Adrenal gland (tissue), 19 donors: ENCODE measurements at places on chromosomes 12 and 14. TPM values are rescaled to one million over a fixed set of nuclear protein-coding genes. Genes with fewer than 3 reads are reported as not detected.

DNA sequence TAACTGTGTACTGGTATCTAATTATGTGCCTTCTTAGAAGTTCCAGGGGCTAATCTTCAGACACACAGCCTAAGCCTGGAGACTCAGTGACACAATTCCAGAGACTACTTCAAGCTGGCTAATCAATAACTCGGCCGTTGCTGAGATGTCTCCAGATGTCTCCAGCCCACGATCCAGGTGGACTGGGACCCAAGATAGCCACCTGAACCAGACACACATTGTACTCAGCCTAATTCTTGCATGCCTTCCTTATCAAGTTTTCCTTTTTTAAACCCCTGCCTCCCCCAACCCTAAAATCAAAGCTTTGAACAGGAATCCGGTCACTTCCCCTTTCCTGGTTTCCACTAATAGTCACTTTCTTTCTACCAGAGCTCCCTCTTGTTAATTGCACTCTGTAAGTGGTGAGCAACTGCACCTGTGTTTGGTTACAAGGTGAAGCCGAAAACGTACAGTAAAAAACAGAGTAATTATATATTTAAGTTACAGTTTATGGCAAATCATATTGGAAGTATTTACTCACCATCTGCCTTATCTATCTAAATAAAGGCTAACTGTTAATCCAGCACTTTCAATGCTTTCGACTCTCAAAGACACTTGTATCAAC lies 39.8 kb upstream of the PTGDR start:
- no peaks in the 10 kb centered on the region for H3K4me1 ChIP-seq
- no peaks in the 10 kb centered on the region for H3K36me3 ChIP-seq
- no peaks in the 10 kb centered on the region for H3K27me3 ChIP-seq

DNA sequence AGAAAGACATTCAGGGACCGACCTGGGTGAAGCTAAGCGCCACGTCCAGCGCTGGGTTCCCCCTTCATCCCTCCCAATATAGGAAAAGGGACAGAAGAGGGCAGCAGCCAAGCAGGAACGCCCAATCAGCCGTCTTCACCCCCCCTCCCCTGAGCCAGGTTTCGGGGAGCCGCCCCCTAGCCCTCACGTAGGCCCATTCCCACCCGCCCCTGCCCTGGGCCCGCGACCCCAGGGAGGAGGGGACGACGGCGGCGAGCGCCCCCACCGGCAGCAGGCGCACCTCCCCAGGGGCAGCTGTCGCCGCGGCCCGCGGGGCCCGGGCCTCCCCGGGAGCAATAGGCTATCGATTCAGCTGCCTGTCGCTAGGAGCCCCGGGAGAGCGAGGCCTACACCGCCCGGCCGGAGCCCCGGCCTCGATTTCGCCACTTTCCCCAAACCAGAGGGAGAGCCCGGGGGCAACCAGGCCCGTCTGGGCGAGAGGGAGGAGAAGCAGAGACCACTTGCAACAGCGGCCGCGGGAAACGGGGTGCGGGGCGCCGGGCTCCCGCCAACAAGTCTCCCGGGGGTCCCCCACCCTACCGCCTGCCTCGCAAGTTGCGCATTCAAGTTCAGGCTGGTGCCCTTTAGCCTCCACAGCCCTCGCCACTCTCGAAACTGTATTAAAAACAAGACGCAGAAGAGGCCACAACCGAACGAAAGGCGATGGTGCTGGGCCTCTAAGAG lies 1.3 kb downstream of the DCAF5 start:
- no peaks in the 10 kb centered on the region for H3K4me1 ChIP-seq
- peaks cover 5% of the 10 kb centered on the region for H3K36me3 ChIP-seq
- peak; percentile 75 for DNase-seq
- H3K27ac ChIP-seq = peak overlapping the region; percentile 90
- H3K27me3 ChIP-seq = no peaks in the 10 kb centered on the region
- peak overlapping the region; percentile 75 for H3K4me3 ChIP-seq

DNA sequence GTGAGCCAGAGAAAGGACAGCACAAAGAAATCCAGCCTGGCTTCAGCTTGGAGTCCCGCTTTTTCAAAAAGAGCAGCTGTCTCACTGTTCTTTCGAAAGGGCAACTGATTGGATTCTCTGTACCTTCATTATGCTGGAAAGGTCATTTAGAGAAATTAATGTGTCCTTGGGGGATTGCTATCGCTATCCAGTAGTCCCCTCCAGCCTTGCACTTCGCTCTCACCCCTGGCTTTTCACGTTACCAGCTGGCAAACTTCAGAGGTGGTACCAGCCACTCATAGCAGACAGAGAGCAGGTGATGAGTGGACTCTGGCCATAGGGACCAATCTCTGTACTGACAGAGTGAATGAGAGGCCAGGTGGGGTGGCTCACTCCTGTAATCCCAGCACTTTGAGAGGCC lies 11.8 kb upstream of the NUAK1 start:
- H3K36me3 ChIP-seq = no peaks in the 10 kb centered on the region
- no peak overlapping the region for H3K4me3 ChIP-seq
- no peaks in the 10 kb centered on the region for H3K27me3 ChIP-seq

- H3K27me3 ChIP-seq = no peaks in the 10 kb centered on the region
- no peak overlapping the region for H3K27ac ChIP-seq
- DNase-seq = no peak
- H3K4me1 ChIP-seq = no peaks in the 10 kb centered on the region
- no peak overlapping the region for H3K4me3 ChIP-seq
Measured at GRCh38 chr12:72081777-72082176, 143.1 kb downstream of the TPH2 start.

The PTPRO gene
- 0.36 TPM for total RNA-seq

DNA sequence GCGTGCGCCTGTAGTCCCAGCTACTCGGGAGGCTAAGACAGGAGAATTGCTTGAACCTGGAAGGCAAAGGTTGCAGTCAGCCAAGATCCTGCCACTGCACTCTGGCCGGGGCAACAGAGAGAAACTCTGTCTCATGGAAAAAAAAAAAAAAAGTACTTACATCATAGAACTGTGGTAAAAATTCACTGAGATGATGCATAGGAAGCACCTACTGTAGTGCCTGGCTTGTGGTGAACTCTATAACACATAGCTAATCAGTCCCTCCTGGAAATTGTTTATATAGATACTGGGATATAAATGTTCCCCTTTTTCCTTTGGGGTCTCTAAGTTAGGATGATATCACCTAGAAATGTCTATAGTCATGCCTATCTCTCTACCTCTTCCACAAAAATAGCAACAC lies 89.7 kb upstream of the CPM start:
- H3K4me3 ChIP-seq = no peak overlapping the region
- H3K27ac ChIP-seq = no peak overlapping the region
- no peak for DNase-seq
- no peaks in the 10 kb centered on the region for H3K36me3 ChIP-seq
- no peaks in the 10 kb centered on the region for H3K27me3 ChIP-seq

The ZNF385A gene
- total RNA-seq = 13.2 TPM

DNA sequence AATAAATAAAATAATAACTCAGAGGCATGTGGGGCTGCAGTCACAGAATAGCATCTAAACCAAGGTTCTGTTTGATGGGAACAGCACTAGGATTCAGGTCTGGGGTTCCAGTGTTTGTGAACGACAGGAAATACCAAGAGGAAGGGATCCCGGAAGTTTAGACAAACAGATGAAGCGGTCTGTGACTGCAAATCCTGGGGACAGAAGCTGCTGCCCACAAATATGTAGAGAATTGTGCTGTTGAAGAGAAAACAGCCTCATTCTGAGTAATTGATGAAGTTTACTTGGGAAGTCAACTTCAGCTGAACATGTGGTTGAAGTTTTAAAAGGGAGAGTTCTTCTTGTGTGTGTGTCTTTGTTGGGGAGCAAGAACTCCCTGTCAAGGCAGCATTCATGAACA lies 98.4 kb upstream of the TBX5 start:
- DNase-seq = no peak
- no peak overlapping the region for H3K4me3 ChIP-seq
- H3K27me3 ChIP-seq = peaks cover 12% of the 10 kb centered on the region
- no peak overlapping the region for H3K27ac ChIP-seq
- no peaks in the 10 kb centered on the region for H3K36me3 ChIP-seq
- H3K4me1 ChIP-seq = no peaks in the 10 kb centered on the region

DNA sequence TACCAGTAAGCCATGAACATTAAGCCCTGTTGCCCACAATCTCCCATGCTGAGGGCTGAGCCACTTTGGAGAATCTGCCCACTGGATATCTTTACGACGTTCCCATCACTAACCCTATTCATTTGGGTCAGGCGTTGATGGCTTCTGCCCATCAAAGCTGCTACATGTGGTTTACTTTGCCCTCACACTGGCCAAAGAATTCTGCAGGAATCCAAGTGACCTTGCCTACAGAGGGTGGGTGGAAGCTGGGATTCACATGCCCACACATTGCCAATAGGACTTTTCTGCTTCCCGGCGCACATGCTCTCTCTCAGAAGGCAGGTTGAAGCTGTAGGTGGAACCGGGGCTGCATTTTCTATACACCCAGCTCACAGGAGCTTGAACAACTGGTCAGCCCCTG lies 28.3 kb downstream of the OAS2 start:
- H3K4me3 ChIP-seq = no peak overlapping the region
- H3K27me3 ChIP-seq = no peaks in the 10 kb centered on the region
- H3K4me1 ChIP-seq = no peaks in the 10 kb centered on the region
- peak overlapping the region; percentile 65 for H3K27ac ChIP-seq
- no peak for DNase-seq
